ENCODE measurements at places on chromosomes 13 and 19.

- no peak for DNase-seq
Observed at GRCh38 chr13:66663711-66664110, 566.4 kb downstream of the PCDH9 start.

DNA sequence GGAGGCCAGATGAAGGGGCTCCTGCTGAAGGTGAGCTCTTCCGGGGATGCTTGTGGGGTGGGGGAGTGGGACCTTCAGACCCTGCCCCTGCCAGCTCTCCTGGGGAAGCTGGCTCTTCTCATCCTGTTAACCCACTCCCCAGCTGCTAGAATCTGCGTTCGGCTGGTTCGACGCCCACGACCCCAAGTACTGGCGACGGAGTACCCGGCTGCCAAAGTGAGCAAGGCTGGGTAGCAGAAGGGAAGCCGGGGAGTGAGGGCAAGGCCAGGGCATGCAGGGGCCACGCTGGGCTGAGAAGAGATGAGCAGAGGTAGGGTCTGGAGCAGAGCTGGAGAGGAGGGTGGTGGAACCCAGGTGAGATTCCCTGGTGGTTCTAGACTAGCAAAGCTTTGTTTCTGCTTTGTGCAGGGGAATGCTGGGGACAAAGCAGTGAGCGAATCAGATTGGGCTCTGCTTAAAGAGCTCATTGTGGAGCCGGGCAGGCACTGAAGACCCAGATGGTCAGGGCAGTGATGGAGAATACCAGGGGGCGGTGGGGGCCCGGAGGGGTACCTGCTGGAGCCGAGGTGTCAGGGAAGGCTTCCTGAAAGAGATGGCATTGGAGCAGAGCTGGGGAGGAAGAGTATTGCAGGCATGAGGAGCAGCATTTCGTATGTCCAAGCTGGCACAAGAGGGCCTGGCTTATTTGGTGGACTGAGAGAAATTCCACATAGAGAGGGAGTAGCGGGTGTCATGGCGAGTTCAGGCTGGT lies 10.3 kb downstream of the KMT2B start:
- DNase-seq = no peak

DNA sequence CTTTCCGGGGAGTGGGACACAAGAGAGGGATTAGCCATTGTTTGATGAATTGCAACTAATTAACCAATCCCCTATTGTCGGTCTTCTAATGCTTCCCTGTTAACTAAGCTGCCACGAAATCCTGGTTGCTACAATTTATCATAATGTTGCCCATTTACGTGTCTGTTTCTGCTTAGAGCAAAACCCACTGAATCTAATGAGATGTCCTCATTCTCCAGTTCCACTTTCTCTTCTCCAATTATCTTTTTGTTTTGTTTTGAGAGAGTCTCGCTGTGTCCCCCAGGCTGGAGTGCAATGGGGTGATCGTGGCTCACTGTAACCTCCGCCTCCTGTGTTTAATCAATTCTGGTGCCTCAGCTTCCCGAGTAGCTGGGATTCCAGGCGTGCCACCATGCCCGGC lies 5.2 kb upstream of the DPP9 start:
- DNase-seq = no peak

DNA sequence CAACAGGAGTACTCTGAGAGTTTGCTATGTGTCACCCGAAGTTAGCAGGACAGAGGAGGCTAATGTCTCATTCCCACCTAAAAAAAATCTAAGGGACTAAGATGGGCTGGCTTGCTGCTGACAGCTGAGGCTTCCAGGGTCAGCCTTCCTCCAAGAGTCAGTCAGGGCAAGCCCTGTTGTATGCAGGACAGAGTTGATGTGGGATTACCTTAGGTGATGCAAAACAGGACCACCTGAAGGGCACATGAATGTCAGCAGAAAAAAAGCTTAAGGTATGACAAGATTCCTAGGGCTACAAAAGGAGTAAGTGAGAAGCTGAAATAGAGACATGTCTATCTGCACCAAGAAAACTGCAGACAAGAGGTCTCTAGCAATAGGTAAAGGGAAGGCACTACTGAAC lies 151.5 kb downstream of the NHLRC3 start:
- DNase-seq = no peak

DNA sequence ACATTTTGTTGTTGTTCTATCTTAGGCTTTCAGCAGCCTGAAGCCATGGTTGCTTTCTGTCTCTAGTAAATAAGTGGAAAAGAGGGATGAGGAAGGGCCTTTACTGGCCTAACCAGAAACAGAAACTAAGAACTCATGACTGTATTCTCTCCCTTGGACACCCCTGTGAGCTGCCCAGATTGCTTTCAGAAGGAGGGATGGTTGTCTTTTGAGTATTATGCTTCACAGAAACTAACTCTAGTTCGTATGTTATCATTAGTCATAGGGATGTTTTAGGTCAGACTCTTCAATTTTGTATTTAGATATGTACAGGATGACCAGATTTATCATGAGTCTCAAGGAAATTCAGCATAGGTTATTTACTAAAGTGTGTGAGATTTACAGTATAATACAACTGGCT lies 17.5 kb downstream of the BORA start:
- DNase-seq = no peak

- no peak for DNase-seq
Observed at GRCh38 chr13:30143666-30144400, 163.5 kb downstream of the KATNAL1 start.

DNA sequence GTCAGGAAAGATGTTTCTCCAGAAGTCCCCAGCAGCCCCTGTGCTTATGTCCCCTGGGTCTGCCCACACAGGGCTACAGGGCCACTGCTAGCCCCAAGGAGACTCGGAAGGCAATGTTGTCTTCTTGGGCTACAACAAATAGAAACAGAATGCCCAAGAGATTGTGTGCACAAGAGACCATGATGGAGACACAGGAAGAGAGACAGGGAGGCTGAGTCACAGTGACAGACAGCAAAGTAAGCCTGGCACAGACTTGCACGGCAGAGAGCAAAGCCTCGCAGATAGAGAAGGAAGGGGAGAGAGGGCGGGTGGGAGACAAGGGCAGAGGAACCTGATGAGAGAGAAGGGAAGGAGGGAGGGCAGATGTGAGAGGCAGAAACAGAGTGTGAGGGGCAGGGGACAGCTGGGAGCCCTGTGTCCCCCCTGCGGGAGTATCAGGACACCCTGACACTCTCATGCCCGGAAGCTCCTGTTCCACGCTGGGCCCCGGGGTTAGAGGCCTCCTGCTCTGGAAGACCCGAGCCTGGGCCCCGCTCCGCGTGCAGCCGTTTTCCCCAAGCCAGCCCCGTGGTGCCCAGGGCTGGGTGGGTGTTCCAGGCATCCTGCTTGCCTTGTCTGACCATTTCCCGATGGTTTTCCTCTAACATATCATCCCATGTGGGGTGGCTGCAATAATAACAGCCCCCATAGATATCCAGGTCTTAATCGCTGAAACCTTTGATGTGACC lies 2.7 kb upstream of the PLA2G4C start:
- DNase-seq = no peak

- DNase-seq = no peak
Observed at GRCh38 chr19:34120846-34121639, 51.3 kb upstream of the LSM14A start.

DNA sequence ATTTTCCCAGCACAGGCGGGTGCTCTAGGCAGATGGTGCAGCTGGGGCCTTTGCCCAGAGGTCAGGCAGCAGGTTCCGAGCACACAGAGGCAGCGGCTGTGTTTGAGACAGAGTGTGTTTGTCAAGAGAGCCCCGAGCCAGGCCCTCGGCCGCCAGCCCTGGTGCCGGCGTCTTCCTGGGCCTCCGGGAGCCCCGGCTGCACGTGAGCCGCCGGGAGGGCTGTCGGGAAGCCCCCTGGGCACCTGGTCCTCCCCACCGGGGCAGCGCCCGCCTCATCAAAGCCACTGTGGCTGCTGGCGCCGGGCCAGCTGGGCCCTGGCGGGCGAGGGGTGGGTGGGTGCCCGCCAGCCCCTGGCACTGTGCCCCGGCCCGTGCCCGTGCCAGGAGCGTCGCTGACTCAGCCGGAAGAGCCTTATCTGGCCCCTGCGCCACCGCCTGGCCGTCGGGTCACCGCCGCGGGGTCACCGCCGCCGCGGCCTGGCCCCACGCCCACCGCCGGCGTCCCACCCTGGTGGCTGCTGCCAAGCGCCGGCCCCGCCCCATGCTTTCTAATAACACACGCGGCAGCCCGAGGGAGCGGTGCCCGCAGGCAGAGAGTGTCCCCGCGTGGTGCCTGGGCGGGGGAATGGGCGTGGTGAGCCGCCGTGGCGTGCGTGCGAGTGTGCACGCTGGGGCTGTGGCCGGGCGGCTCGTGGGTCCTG lies 14.9 kb downstream of the ARID3A start:
- DNase-seq = no peak

- no peak for DNase-seq
Observed at GRCh38 chr19:44598355-44598754, 15.0 kb upstream of the IGSF23 start.

DNA sequence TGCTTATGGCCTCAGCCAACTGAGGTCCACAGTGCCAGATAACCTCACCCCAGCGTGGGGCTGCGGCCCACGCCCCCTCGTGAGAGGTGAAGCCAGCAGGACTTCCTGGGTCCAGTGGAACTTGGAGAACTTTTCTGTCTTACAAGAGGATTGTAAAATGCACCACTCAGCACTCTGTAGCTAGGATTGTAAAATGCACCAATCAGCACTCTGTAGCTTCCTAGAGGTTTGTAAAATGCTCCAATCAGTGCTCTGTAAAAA lies 109.1 kb downstream of the AKAP11 start:
- DNase-seq = no peak

DNA sequence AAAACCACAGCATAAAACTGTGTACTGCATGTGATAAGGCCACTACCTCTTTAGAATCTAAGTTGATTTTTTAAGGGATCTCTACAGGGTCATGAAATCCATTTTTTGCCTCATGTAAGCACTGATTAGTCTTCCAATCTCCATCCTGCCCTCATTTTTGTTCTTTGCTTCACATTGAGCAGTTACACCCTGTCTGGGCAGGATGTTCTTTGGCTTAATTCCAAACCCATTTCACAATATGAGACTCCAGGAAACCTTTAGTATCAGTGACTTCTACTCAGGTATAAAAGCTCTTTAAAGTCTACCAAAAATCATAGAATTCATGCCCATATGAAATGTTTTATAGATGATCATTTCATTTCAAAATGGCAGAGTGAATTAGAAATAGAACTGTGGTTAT lies 592.6 kb downstream of the TBC1D4 start:
- DNase-seq = no peak

DNA sequence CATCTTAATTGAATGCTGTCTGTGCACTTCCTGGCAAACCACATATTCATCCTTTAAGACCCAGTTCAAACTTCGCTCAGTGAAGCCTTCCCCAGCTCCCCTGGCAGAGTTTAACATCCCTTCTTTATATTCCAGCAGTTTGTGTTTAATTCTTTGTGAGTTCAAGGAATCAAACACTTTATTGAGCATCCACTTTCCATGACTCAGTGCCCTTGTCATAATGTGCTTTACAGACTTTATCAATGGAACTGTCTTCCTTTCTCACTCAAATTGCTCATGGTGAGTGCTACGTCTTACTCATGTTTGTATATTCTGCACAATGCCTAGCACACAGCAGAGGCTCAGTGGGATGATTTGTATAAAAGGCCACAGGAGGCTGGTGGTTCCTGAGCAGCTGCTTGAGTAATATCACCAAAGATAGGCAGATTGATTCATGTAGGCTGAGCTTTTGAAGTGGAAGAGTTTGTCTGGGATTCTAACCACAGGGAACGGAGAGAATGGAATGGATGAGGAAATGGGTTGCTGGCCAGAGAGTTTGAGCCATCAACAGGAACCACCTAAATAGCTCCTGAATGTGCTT lies 44.2 kb downstream of the SERTM1 start:
- DNase-seq = peak; percentile 67

- DNase-seq = peak; percentile 9
Observed at GRCh38 chr19:23070353-23071146, 46.3 kb upstream of the ZNF730 start.

- DNase-seq = no peak
Observed at GRCh38 chr13:34719060-34719875, 222.8 kb upstream of the NBEA start.

- no peak for DNase-seq
Observed at GRCh38 chr19:16325641-16326400, 1.2 kb downstream of the KLF2 start.

GRCh38 chr13:34294483-34295129 lies 476.7 kb downstream of the RFC3 start:
- DNase-seq = no peak

DNA sequence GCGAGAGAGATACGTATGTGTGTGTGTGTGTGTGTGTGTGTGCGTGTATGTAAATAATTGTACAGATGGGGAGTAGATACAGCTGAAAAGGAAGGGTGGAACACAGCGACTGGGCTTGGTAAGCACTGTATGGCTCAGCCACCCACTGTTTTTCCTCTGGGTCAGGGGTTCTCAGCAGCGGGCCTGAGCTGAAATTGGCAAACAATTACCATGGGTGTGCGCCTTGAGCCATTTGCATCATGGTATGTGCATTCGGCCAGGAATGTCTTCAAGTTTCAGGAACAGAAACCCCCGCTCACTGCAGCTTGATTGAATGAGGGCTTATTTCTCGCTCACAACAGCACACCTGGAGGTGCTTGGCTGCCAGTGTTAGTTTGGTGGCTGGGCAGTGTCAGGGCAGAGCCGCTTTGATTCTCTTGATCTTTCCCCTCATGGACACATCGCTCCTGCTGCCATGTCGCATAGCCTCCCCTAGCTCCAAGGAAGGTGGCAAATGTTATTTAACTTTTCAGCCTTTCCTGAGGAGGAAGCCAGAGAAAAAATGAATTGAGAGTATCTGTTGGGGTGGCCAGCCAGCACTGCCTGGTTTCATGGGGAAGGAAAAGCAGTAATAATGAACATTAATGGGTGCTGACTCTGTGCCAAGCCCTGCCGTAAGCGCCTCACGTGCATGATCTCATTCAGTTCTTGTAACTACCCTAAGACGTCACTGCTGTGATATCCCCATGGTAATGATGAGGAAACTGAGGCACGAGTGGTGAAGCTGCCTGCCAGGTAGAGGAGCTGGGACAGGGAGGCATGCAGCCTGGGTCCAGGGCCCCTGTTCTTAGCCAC lies 126.9 kb downstream of the SIPA1L3 start:
- DNase-seq = no peak

GRCh38 chr13:36332986-36333385 lies 13.2 kb downstream of the SPART start:
- DNase-seq = no peak

DNA sequence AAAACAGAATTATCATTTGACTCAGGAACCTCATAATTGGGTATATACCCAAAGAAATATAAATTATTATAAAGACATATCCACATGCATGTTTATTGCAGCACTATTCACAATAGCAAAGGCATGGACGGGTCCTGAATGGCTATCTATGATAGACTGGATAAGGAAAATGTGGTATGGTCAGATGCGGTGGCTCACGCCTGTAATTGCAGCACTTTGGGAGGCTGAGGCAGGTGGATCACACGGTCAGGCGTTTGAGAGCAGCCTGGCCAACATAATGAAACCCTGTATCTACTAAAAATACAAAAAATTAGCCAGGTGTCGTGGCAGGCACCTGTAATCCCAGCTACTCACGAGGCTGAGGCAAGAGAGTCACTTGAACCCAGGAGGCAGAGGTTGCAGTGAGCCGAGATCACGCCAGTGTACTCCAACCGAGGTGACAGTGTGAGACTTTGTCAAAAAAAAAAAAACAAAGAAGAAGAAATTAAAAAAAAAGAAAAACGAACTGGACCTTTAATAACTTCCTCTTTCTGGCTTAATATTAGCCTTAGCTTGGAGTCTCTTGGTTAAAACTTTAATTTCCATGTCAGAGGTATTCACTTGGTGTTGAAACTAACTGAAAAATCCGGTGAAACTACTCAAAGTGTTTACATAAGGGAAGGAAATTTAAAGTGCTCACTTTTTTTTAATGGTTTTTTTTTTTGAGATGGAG lies 104.4 kb downstream of the ZNF486 start:
- no peak for DNase-seq

Data from non-pigmented ciliary epithelial cell (primary cell).